ENCODE measurements at places on chromosomes 2 and 18.

GRCh38 chr2:175057078-175057685 is 52.0 kb upstream of the CHN1 start:
- DNase-seq: no peak

- no peak for DNase-seq
Measured at GRCh38 chr2:196407675-196408264, 231.7 kb upstream of the CCDC150 start.

GRCh38 chr2:119579424-119580295 is 35.4 kb downstream of the CFAP221 start:
- DNase-seq: no peak

- DNase-seq: no peak
Measured at GRCh38 chr18:11668441-11669169, 20.5 kb upstream of the GNAL start.

DNA sequence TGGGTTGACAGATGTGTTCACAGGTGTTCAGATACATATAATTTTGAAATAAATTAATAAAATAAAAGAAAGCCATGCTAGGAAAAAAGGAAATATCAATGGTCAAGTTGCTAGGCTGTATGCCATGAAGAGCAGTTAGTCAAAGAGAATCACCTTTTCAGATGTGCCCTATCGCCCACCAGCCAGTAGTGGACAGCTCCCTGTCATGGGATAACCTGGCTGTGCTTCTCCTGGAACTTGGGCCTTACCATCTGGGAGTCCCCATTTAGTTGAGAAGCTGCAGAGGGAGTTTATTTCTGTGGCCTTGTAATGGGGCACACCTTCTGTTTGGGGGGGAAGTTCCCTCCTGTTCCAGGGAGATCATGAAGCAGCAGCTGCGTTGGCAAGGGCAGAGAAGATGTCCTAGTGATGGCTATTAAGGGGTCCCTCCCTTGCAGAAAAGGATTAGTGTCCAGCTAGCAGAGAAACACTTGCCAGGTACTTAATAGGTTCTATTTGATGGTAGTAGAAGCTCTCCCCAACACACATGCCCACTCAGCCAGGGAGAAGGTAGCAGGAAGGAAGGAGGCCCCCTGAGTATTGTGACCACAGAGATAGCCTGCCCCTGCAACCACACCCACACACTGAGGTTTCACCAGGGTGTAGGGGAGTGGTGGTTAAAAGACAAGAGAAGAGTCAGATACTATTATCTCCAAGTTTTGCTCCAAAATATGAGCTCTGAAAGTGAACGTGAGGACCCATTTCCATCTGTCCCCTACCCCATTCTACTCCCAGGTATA is 117.7 kb downstream of the B3GNT2 start:
- DNase-seq: no peak

GRCh38 chr18:34131006-34131405 is 93.7 kb downstream of the NOL4 start:
- DNase-seq: no peak

- DNase-seq: peak; percentile 70
Measured at GRCh38 chr2:636641-637405, 40.4 kb downstream of the TMEM18 start.

- no peak for DNase-seq
Measured at GRCh38 chr18:55387139-55387984, 200.6 kb downstream of the TCF4 start.

- DNase-seq: peak; percentile 57
Measured at GRCh38 chr18:74598350-74599001, 806 bp downstream of the ZNF407 start.

DNA sequence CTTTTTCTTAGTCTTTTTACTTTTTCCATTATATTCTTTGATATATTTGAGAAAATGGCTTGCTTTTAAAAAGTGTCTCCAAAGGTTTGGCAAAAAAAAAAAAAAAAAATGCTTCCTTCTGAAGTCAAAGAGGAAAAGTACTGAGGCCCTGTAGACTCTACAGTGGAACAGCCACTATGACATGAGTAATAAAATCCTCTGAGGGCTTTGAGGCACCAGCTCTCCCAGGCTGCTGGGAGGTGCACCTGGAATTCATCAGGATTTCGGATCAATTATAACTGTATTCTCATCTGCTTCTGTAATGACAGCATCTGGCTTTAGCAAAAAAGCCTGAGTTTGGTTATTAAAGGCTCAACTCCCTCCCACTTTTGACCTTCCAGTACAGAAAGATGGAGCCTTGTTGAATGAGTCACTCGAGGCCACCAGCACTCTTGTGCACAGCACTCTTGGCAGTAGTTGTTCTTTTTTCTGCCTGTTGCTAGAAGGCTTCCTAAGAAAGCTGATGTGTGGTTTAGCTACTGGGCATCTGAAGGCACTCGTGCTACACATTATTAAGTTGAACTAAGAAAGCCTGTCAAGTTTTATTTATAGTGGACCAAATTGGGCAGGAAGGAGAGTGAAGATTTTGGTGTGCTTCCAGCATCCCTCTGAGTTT is 131.3 kb downstream of the PRPF40A start:
- DNase-seq: peak; percentile 60

GRCh38 chr18:32920796-32921787 is 148.3 kb upstream of the KLHL14 start:
- DNase-seq: no peak

GRCh38 chr2:146984014-146984413 is 860.8 kb upstream of the ACVR2A start:
- no peak for DNase-seq

DNA sequence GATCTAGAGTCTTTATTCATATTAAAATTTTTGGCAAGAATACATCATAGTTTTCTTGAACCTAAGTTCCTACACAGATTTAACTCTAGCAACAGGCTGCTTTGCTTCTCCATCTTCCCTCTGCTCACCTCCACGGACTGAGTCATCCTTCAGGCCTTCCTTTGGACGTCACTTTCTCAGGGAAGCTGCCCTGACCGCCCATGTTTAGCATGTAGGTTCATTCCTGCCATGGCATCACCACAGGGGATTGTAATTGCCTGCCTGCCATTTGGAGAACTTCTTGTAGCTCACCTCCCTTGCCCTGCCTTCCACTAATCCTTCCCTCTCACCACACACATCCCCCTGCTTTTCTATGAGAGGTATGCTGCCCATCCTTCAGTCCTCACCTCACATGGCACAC is 43.9 kb upstream of the B3GNT2 start:
- no peak for DNase-seq

DNA sequence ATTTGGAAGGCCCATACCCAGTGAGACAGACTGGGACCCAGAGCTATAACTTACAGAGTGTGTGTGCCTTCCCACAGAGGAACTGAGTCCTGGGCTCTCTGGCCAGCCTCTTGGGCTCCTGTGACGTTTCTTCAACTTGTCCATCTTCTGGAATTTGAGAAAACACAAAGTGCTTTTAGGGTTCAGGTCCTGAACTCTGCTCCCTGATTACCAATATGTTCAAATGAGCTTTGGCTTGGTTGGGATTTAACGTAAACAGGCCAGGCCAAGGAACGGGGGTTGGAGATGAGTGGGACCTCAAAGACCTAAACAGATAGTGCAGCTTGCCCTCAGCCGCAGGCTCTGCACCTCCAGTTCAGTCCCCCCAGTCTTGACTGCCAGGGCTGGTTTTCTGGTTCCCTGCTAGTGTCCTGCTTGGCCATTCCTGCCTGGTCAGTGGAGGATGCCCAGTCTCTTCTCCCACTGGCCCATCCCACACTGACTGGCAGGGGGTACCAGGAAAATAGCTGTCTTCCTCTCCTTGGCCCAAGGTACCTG is 44.9 kb downstream of the TMEM17 start:
- DNase-seq: no peak

- DNase-seq: no peak
Measured at GRCh38 chr2:128791120-128791984, 472.7 kb upstream of the HS6ST1 start.

DNA sequence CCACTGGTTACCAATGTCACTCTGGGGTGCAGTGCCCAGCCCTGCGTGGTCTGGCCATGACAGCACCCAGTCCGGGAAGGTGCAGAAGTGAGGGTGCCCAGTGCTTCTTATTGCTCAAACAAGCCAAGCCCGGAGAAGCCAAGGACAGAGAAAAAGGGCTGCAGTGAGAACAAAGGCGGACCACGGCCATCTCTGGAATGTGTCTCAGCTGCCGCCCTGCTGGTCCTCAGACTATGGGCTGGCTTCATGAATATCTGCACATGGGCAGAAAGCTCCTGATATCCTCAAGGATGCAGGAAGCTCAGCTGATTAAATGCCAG is 28.7 kb downstream of the COPS9 start:
- DNase-seq: no peak

DNA sequence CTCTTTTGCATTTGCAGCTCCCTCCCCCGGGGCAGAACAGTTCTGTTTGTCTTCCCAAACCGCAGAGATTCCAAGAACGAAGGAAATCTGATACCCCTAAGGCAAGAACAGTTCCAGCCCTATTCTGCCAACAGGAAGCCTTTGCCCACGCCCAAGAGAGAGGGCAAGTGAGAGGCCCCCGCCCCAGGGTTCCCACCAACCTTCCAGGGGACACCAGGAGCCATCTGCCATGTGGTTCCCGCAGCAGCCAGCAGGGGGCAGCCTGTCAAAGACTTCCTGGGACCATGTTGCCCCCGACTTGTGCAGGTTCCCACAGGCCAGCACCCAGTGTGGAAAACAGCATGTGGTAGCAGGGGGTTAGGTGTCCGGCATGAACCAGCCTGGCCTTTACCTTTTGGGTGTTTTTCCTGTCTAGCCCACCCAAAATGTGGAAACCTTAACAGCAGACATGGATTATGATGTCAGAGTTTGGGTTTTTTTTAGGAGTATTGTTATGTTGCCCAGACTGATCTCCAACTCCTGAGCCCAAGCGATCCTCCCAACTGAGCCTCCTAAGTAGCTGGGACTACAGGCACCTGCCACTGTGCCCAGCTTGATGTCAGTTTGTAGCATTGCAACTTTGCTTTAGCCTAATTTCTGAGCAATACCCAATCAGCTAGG is 21.7 kb upstream of the EFHD1 start:
- peak; percentile 81 for DNase-seq

GRCh38 chr2:177258059-177258458 is 6.5 kb downstream of the NFE2L2 start:
- no peak for DNase-seq

DNA sequence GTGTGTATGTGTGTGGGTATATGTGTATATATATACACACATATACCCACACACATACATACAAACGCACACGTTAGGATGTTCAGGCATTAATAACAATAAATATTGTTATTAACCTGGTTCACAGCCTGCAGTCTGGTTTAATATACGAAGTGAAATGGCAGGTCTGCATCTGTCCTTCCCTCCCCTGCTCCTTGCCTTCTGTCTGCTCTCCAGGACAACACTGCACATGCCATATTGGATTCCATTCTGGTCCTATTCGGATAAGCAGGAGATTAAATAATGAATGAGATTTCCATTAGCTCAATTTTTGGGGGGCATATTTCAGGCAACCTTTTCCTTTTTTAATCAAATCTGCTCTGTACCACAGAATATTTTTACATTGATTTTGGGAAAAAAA is 158.0 kb downstream of the CELF4 start:
- no peak for DNase-seq

DNA sequence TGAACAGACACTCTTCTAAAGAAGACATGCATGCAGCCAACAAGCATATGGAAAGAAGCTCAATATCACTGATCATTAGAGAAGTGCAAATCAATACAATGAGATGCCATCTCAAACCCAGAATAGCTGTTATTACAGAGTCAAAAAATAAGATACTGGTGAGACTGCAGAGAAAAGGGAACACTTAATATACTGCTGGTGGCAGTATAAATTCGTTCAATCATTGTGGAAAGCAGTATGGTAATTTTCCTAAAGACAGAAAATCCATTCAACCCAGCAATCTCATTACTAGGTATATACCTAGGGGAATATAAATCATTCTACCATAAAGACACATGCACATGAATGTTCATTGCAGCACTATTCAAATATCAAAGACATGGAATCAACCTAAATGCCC is 116.6 kb upstream of the LTBP1 start:
- DNase-seq: no peak

GRCh38 chr2:138922973-138923563 is 142.9 kb upstream of the NXPH2 start:
- DNase-seq: no peak

GRCh38 chr2:72036173-72036545 is 111.5 kb downstream of the CYP26B1 start:
- no peak for DNase-seq

DNA sequence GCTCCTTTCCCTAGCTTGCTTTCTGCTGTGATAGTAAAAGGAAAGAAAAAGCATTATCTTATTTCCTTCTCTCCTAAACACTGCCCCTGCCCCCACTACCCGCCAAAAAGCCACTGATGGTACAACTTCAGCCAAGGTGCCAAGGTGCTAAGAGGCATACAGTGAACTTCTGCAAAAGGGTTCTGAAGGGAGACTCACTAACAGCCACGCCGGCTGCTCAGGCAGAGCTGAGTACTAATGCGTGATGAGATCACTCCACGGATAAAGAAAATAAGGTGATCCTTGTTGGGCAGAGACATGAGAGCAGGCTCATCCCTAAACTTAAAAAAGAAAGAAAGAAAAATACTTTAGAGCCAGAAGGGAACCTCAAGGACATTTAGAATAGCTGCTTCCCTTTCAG is 60.5 kb upstream of the PXDN start:
- DNase-seq: no peak

DNA sequence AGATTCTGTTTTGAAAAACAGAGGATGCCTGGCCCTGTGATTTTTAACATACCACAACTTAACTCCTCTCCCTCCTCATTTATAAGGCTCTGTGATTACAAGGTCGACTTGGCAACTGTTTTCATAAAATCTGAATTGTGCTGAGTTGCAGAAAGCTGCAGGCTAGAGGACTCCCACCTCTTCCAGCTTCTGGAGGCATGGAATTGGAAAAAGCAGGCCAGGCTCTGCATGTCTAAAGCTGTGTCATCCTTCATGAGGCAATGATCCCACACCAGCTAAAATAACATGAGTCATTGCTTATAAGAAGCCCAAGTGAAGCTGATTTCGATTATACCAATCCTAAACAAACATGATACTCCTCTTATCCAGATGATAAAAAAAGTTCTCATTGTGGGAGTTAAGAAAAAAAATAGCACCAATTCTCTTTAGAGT is 11.7 kb downstream of the ARHGAP28 start:
- DNase-seq: peak; percentile 59

DNA sequence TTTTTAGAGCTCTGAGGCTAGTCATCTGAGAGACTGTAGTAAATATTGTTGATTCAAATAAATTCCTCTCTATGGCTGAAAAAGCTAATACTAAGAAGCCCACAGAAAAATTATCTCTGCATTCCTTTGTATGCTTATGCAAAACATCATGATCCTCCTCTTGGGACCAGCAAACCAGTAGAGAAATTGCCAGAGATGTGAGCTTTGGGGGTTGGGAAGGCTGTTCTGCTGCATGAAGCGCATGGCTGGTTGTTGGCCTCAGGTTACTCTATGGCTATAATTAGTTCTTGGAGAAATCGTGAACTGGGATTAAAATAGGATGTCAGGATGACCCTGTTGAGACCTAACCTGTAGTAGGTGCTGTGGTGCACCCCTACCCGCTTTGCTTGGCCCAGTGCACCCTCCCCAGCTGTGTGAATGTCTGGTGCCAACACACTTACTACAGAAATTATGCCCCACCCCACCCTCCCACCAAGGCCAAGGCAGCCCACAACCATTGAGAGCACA is 35.5 kb upstream of the C1D start:
- no peak for DNase-seq

All from hepatic stellate cell (primary cell).